ENCODE measurements at places on chromosomes 4 and X.

- no peak for DNase-seq
Measured at GRCh38 chr4:188372829-188373228, 233.6 kb downstream of the TRIML1 start.

- DNase-seq, result no peak
Measured at GRCh38 chrX:149757206-149758067, 16.4 kb upstream of the HSFX1 start.

DNA sequence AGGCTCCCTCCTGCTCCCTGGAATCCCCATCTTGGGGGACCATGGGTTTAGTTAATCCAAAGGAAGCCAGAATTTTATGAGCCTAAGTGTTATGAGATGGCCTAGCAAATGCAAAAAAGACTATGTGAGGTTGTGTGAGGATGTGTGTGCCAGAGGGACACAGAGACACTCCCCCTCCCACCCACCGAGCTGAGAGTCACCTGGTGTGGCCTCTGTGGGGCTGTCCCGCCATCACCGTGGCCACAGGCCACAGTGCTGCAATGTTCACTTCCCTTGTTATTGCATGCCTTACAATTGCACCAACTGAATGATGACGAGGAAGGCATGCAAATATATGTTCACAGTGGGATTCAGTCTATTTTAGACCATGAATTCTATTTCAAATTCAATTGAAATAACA, 601 bp upstream of the FGFBP2 start:
- DNase-seq, result no peak

DNA sequence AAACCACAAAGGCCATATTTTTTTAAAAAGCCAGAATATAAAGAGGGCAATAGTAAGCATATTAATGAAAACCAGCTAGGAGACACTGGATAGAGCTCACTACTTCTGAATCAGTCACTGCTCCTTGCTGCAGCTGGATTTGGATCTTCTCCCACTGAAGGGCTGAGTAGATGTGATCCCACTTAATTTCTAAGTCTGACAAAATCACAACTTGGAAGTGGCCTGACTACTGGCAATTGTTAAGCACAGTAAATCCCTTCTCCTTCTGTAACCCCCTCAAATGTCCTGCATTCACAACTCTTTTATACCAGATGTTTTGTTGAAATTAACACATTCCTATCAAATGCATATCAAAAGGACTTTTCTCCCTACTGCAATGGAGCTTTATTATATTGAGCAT, 72.9 kb downstream of the AMMECR1 start:
- DNase-seq, result no peak

DNA sequence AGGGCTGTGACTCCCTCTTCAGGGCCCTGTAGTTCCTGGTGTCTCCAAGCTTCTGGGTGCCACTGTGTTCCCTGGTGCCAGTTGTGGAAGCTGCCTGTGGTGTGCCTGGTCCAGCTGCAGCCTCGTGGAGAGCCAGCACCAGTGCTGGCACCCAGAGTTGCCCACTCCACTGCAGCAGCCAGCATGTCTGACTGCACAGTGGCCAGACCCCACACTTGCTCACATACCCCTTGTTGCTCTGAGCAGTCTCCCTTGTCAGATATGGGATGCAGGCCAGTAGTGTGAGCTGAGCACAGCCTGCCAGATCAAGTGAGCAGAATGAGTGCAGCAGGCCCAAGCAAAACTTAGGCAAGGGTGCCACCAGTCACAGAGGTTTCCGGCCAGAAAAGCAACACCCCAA, 108.6 kb downstream of the ZMAT1 start:
- no peak for DNase-seq

DNA sequence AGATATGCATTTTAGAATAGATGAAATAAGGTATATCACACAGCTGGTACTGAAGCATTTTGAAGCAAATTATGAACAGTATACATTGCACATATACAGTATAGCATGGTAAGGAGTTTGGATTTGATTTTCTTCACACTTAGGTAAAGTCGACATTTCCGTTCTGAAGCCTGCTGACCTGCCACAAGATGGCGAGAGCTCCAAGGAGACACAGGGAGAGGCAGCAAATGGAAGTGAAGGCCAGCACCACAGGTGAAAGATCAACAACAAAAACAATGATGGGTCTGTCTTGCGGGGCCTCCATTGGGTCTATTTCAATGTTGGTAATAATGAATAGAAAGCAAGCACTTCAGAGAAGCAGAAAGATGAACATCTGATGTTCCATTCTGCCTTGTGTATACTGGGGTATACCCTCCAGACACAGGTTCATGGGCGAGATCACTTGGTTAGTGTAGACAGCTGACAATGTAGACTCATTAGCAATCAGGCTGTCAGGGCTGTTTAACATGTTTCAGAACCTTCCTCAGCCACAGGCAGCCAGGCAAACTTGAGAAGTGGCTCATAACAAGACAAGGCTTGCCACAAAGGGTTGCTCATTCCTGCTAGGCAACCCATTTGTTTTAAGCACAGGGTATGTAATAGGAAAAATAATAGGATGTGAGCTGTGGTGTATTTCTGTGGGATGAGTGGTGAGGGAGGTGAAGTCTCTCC, 21.4 kb upstream of the NOX1 start:
- DNase-seq, result no peak

GRCh38 chr4:152356428-152357034, 179.4 kb downstream of the FBXW7 start:
- DNase-seq, result no peak
